T-helper 2 cell treated with Interferon-gamma antibody and Interleukin-4, amounts not matched to agents 5 μg/mL and 100 μg/mL, for 36 hours (primary cell): ENCODE measurements at places on chromosomes 13 and 19.
A peak's percentile ranks its signal among the peaks of the same experiment; 100 is the strongest.

DNA sequence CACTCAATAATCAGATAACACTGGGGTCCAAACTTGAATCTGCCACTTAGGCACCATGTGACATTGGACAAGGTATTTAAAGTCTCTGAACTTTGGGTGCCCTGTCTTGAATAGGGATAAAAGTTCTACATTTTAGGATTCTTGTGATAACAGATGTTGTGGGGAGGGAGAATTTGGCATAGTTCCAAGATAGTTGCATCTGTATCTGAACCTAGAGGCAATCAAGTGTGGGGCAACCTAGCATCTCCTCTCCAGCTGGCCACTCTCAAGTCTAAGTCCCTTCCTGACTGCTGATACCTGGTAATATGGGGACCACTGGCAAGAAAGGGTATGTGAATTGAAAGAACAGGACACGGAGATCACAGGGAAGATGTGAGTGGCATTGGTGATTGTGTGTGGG, 256.1 kb downstream of the FOXO1 start:
- no peak for DNase-seq
- no peaks in the 10 kb centered on the region for H3K4me1 ChIP-seq
- no peak overlapping the region for H3K4me3 ChIP-seq
- H3K27ac ChIP-seq, result no peak overlapping the region

DNA sequence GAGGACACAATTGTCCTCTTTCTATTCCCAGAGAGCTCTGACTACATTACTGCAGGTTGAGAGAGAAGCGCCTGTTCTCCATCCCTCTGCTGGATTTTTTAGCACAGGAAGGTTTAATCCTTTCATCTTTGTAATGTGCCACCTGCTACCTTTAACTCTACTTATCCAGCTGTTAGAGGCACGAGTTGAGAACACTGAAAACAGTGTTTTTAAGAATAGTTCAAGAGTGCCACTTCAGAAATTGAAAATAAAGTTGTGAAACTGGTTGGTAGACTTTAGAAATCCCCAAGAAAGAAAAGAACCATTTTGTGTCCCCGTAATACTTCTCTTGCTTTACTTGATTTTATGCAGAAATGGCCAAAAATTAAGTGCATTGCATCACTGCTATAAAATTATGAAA, 20.6 kb downstream of the FREM2 start:
- H3K27me3 ChIP-seq, result no peaks in the 10 kb centered on the region
- no peaks in the 10 kb centered on the region for H3K4me1 ChIP-seq
- H3K36me3 ChIP-seq, result no peaks in the 10 kb centered on the region
- DNase-seq, result no peak
- no peak overlapping the region for H3K27ac ChIP-seq

GRCh38 chr19:10639836-10640235, 14.3 kb upstream of the ILF3 start:
- peaks cover 55% of the 10 kb centered on the region for H3K36me3 ChIP-seq
- peaks cover 22% of the 10 kb centered on the region for H3K4me1 ChIP-seq
- H3K4me3 ChIP-seq, result no peak overlapping the region
- DNase-seq, result no peak
- H3K27ac ChIP-seq, result no peak overlapping the region
- H3K27me3 ChIP-seq, result no peaks in the 10 kb centered on the region

DNA sequence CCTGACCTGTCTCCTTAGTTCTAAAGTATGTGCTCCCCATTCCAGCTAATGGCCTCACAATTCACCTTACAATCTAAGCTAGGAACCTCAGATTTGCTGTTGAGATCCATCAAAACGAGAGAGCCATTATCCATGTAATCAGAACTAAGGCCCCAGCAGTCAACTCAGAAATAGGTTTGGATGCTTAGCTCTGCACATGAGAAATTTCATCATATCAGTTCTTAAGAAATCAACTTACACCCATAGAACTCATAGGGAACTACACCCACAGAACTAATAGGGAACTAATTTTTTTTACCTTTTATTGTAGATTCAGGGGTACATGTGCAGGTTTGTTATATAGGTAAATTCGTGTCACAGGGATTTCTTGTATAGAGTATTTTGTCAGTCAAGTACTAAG, 28.7 kb downstream of the CYSLTR2 start:
- no peaks in the 10 kb centered on the region for H3K36me3 ChIP-seq
- no peak overlapping the region for H3K4me3 ChIP-seq
- H3K4me1 ChIP-seq, result peaks cover 2% of the 10 kb centered on the region
- no peak overlapping the region for H3K27ac ChIP-seq
- no peaks in the 10 kb centered on the region for H3K27me3 ChIP-seq
- DNase-seq, result no peak

- H3K36me3 ChIP-seq, result no peaks in the 10 kb centered on the region
- no peak overlapping the region for H3K4me3 ChIP-seq
- H3K4me1 ChIP-seq, result peaks cover 10% of the 10 kb centered on the region
- no peak overlapping the region for H3K27ac ChIP-seq
- no peak for DNase-seq
Measured at GRCh38 chr19:39795001-39795400, 16.3 kb downstream of the LEUTX start.

DNA sequence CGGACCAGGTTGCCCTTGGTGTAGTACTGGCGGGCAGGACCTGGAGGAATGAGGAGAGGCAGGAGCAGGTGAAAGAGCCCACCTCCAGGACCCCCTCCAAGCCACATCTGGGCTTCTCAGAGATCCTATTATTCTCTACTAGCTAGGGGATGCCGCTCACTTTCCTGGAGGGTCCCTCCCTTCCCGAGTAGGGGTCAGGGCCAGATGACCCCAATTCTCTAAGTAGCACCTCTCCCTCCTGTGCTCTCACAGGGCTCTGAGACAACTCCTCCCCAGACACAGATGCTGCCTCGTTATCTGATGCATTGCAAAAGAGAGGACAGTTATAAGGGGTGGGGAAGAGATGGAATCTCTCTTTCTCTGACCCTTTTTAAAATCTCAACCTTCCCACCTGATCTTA, 22.9 kb downstream of the GP6 start:
- H3K4me3 ChIP-seq, result peak overlapping the region; percentile 29
- H3K27ac ChIP-seq, result no peak overlapping the region
- no peak for DNase-seq
- peaks cover 11% of the 10 kb centered on the region for H3K36me3 ChIP-seq
- H3K4me1 ChIP-seq, result peaks cover 4% of the 10 kb centered on the region
